NK-92 treated with Interleukin-12 subunit alpha and Interleukin-12 subunit beta, amount 100 ng/mL, for 24 hours (cell line): ENCODE measurements at places on chromosomes 7 and 10.

DNA sequence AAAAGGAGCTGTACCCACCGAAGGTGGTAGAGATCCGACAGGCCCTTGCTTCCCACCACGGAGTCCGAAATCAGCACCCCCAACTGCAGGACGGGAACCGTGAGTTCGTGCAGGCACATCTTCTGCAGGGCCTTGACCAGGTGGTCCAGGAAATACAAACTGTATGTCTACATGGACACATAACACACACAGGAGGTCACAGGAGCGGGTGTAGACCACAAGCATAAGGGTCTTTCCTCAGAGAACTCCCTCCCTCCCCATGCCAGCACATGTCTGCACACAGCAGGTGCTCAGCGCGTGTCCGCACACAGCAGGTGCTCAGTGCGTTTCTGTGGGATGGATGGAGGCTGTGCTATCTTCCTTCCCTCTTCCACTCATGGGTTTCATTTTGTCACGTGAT is 69.7 kb downstream of the CFAP46 start:
- no peak for DNase-seq

DNA sequence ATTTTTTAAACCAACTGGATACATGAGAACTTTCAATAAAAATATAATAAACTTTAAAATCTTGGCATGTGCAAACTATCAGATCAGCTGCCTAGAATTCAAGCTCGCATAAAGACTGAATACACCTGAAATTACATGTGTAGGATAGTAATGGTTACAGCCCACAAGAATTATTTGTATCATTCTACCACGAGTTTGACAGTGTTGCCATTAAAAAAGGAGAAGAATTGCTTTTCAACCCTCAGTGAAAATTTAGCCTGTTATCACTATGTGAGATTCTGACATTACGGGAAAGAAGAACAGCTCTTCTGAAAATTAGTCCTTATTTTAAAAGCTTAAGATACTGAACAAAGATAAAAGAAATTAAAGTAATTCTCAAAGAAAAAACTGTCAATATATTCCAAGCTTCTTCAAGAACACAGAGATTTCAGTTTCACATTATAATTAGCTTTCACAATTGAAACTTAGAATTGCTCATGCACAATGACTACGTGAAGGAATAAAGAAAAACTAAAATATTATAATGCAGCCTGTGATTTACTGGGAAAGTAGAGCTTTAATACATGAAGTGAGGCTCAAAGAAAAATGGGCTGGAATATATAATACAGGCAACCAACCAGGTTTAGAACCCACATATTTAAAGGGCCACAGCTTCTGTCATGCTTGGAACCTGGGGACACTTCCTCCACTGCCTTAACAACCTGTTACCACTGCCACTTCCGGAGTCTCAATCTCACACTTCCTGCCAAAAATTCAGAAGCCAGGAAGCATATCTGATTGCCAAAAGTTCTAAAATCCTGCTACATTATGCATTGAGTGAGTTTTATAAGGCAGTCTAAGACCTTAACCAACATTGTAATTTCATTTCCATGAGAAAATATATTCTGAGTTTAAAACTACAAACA is 23.2 kb downstream of the TPK1 start:
- no peak for DNase-seq

DNA sequence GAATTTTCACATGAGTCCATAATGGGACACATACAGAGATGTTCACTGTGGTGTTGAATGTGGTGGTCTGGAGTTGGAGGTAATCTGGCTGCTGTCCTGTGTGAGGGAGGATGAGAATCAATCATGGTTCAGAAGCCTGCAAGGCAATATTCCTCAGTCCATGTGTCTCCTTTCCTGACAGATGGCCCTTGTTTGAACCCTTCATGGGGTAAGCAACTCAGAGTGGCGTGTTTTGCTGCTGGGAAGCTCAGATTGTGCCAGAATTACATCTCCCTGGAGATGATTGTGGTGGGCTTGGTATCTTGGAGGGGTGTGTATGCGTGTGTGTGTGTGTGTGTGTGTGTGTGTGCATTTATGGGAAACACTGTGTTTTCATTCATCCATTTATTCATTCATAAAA is 44.5 kb upstream of the COMTD1 start:
- no peak for DNase-seq

- no peak for DNase-seq
Observed at GRCh38 chr10:86801995-86802394, 45.6 kb downstream of the BMPR1A start.

GRCh38 chr7:36205803-36206202 is 52.7 kb downstream of the EEPD1 start:
- no peak for DNase-seq

DNA sequence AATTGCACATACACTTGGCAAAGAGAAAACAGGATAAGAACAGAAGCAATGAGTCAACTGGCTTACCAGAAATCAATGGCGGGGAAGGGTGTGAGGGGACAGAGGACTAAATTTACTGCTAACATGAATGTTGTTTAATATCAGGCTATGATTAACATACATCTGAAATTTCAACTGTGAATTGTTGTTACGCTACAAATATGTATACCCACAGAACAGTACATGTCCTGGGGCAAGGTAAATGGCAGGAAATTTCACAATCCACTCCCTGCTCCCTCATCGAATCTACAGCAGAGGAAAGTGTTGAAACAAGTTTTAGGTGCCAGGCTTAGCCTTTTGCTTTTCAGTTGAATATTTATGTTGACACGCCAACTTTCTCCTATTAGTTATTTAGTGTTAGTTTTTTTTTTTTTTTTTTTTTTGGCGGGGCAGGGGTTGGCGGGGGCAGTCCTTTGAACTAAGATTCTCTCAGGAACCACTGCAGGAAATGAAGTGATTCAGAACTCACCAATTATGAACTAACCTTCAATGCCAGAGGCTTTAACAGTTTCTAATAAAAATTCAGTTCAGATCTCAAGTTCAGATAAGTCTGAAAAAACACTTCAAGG is 99.0 kb downstream of the UBE2H start:
- DNase-seq: no peak

GRCh38 chr10:88172159-88172558 is 308.7 kb downstream of the PTEN start:
- no peak for DNase-seq

- no peak for DNase-seq
Observed at GRCh38 chr7:15068324-15068723, 165.8 kb upstream of the DGKB start.

- DNase-seq: no peak
Observed at GRCh38 chr7:47954231-47954911, 6.1 kb upstream of the PKD1L1 start.

- DNase-seq: no peak
Observed at GRCh38 chr10:110471566-110472139, 26.1 kb upstream of the DUSP5 start.

GRCh38 chr10:27760867-27761266 is 15.2 kb upstream of the MKX start:
- no peak for DNase-seq

DNA sequence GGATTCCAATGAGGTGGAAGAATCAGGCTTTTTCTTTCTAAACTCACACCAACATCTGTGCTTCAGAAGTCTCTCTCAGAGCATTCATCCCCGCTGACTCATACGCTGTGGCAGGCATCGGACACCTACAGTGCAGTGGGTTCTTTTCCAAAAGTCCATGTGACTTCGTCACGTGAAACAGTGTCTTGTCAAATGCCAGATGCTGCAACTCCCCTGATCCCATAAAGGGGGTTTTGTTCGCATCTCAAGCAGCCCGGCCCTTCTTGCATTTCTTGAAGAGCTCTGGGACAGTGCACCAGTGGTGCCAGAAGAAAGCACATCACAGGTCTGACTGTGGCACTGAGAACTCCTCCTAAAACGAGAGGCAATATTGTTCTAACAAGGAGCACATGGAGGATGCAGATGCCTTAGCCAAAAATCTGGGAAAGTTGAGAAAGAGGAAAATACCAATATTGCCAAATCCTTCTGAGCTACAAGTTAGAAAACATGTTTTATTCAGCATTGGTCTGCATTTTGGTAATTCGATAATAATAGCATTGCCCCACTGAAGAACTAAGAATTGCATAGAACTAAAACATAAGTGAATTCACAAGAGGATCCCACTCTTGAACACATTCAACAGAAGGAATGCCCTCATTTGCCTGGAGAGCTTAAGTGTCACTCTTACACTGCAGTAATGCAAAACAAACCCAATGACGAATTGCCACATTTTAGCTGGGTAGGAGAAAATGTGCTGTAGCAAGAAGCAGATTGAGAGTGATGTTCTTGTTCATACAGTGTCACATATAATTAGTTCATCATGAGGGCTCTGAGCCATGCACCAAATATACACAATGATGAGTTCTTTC is 204.4 kb downstream of the CXCL12 start:
- DNase-seq: no peak

GRCh38 chr7:101795461-101795860 is 22.0 kb upstream of the CUX1 start:
- no peak for DNase-seq

DNA sequence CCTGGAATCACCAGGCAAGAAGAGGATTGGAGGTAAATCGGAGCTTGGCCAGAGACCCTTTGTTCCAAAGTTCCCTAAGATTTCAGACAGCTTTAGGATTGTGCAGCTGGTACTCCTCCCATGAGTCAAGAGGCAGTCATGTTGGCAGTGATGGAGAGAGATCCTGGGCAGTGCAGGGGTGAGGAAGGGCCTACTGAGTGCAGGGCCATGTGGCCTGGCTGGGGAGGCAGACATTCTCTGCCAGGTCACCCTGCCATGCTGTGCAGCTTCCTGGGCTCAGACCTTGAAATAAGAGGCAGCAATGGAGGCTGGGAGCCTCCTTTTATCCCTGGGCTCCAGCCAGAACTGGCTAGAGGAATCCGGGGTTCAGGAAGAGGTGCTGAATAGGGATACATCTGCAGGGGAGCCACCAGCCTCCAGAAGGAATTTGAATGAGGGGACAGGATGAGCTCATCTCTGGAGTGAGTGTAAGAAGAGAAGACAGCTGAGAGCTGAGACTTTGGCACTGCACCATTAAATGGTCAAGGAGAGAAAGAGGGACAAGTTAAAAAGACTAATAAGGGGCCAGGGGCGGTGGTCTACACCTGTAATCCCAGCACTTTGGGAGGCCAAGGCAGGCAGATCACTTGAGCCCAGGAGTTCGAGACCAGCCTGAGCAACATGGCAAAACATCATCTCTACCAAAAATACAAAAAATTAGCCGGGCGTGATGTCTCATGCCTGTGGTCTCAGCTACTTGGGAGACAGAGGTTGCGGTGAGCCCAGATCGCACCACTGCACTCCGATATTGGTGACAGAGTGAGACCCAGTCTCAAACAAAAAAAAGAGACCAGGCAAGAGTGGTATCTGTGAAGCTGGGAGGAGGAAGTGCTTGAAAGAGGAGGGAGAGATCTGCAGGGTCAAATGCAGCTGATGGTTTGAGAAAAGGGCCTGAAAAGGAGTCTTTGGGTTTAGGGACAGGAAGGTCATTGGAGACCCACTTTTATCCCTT is 12.0 kb downstream of the SFTPD start:
- DNase-seq: no peak

- DNase-seq: no peak
Observed at GRCh38 chr7:17027143-17027788, 145.5 kb upstream of the AGR3 start.

DNA sequence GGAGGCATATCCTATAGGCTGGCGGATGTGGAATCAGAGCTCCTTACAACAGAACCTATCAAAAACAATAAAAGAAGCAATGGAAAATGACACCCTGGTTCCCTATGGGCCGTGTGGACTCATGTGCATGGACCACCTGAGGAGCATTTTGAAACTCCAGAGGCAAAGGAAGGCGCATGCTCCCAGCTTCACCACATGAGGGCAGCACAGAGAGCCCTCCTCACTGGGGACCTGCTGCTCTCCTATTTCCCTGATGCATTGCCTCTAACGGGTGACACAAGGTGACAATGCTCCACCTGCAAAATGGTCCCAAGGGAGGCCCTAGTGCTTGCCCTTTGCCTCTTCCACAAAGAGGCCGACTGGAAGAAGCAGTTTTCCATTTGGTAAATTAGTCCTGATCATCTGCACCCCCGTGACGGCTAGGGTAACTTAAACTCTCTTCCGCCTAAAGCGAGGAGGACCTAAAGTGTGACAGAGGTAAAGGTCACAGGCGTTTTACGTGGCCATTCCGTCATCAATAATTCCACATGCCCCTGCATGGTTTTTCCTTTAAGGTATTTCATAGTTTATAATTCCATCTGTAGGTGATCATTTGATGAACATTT is 67.7 kb downstream of the GPAM start:
- DNase-seq: no peak

DNA sequence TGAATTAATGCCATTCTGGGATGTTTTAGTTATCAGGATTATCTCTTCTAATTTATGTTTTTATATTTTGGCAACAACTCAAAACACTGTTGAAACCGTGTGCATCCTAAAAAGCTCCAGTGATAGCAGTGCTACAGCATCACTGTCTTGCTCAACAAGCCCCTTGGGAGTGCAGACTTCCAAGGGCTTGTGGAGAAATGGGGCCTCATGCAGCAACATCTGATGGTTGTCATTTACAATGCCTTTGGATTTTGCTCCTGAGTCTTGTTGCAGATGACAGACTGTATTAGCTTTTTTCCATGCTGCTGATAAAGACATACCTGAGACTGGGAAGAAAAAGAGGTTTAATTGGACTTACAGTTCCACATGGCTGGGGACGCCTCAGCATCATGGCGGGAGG is 515.4 kb downstream of the NEBL start:
- no peak for DNase-seq

GRCh38 chr7:27124902-27125689 is 5.5 kb downstream of the HOXA4 start:
- DNase-seq: no peak

DNA sequence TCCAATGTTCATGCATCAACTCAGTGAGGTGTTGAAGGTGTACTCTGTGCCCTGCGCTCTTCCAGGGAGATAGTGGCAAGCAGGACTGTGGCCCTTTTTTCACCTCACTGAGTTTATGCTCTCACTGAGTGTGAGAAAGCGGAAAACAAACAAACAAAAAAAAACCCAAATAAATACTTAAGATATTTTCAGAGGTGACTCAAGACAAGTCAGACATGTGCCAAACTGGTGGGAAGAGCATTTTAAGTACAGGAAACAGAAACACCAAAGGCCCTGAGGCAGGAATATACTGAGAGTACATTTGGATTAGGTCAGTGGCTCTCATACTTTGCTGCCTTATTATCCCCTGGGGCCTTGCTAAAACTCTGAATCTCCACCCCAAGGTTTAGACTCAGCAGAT is 111.9 kb upstream of the IGFBP3 start:
- no peak for DNase-seq

- no peak for DNase-seq
Observed at GRCh38 chr7:151168787-151169162, 1.3 kb upstream of the GBX1 start.
